Bronchus fibroblast of lung (primary cell): ENCODE measurements at places on chromosomes 7 and 10. TPM values are rescaled to one million over a fixed set of nuclear protein-coding genes. Genes with fewer than 3 reads are reported as not detected.

AEBP1 gene
- 31.1 and 37.2 TPM in 2 replicates for total RNA-seq

ERVW-1 gene
- total RNA-seq = not detected in 2 replicates

MNX1 gene
- total RNA-seq = 0.17 TPM in 1 of 2 replicates, not detected in the other

CPXM2 gene
- 0.34 and 0.45 TPM in 2 replicates for total RNA-seq

CD36 gene
- total RNA-seq = 0.15 TPM in 1 of 2 replicates, not detected in the other

C1QL3 gene
- total RNA-seq = not detected in 2 replicates

NODAL gene
- total RNA-seq = not detected in 2 replicates

CALCR gene
- total RNA-seq = not detected in 2 replicates

KEL gene
- under 0.01 TPM in 1 of 2 replicates, not detected in the other for total RNA-seq

METTL27 gene
- 1.5 and 2.9 TPM in 2 replicates for total RNA-seq

NUDT1 gene
- 71.8 and 88.9 TPM in 2 replicates for total RNA-seq

SUN3 gene
- total RNA-seq = not detected in 2 replicates

LRIT1 gene
- total RNA-seq = not detected in 2 replicates
